ENCODE measurements at places on chromosomes 3 and 15.

GRCh38 chr3:193897288-193897687 is 238.7 kb upstream of the HES1 start:
- DNase-seq: no peak

DNA sequence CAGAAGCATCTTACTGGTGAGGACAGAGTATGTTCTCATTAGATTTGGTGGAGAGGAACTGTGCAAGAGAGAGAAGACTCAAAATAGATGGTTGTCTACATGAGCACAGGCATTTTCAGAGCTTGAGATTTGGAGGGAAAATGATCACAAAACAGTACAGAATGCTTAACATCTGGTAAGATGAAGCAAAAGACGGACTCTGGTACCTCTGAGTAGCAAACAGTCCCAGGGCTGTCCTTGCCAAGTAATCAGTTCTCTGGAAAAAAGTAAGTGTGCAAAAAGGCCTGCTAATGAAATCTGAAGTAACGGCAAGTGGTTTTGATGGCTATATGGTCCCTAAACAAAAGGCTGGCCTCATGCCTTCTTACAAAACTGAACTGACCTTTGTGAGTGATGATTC is 414.2 kb downstream of the CNTN4 start:
- no peak for DNase-seq

GRCh38 chr3:8320711-8321458 is 180.7 kb upstream of the LMCD1 start:
- DNase-seq: no peak

DNA sequence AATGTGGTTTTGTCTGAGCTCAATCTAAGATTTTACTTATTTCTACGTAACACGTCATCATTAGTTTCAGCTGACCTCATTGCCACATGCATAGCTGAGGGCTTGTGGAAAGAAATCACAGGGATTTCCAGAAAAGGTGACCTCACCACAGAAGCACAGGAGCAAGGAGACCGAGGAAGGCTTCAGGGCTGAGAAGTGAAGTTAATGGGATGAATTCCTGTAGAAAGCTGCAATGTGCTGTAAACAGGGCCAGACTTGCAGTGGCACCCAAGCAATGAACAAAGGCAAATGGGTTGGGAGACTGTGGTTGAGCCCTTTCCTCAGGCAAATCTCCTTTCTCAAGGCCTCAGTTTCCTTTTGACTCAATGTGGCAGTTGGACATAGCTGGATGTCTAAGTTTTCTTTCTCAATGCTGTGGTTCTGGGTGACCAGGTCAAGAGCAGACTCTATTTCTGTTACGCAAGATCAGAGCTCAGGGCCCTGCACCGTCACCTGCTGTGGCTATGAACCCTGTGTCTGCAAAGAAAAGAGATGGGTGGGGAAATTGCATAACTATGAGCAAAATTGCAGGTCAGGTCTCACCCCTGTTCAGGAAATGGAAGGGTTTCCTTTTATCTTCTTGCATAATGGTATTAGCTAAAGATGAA is 252.2 kb upstream of the TBL1XR1 start:
- no peak for DNase-seq

GRCh38 chr3:50617096-50617791 is at the start of gene MAPKAPK3:
Gene MAPKAPK3, plus strand, starts transcription at chr3:50617151. Its CDS starts 415 bp downstream, at chr3:50617566.
- DNase-seq: no peak

- DNase-seq: no peak
Measured at GRCh38 chr15:78023081-78023665, 54.3 kb downstream of the TBC1D2B start.

- no peak for DNase-seq
Measured at GRCh38 chr3:179943117-179943880, 93.4 kb downstream of the PEX5L start.

DNA sequence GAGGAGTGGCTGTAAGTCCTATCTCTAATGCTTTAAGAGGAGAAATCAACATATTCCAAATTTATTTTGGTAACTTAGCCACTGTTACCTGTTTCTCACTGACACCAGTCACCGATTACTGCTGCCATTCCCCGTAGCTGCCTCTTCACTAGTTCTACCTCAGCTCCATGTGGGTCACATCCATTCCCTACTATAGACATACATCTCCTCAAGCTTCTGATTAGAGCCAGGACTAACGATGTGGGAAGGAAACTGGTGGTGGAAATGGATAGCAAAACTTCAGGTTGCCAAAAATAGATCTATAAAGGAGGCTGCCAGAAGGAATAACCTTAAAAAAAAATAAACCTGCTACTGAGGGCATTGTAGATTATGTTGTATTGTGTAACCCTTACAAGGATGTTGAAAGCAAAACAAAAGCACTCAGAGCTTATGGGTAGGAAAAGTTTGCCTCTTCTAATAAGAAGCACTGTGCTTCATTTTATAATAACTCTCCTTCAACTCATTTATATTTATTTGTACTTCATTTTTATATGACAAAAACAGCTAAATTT is 56.0 kb downstream of the KAT2B start:
- no peak for DNase-seq

DNA sequence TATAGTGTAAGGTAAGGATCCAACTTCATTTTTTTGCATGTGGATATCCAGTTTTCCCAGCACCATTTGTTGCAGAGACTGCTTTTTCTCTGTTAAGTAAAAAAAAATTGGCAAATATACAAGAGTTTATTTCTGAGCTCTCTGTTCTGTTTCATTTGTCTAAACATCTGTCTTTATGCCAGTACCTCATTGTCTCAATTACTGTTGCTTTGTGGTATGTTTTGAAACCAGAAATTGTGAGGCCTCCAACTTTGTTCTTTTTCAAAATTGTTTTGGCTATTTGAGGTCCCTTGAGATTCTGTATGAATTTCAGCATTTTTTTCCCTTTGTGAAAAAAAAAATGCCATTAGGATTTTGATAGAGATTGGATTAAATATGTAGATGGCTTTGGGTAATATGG is 150.5 kb downstream of the MINAR1 start:
- no peak for DNase-seq

GRCh38 chr3:123688241-123688747 is 103.4 kb upstream of the HACD2 start:
- DNase-seq: no peak

DNA sequence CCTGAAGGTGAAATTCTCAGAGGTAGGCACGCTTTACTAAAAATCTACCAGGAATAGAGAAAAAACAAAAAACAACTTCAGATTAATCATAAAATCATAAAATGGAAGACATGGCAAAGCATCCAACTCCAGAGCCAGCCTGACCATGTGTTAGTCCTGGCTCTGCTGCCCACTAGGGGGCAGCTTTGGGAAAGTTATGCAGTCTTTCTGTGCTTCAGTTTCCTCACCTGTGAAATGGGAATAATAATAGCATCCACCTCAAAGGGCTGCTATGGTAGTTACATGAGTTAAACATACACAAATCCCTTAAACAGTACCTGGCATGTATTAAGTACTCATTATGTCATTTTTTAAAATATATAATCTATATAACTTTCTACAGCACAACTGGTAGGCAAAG is 52.3 kb downstream of the WNT5A start:
- no peak for DNase-seq

GRCh38 chr3:154458560-154458959 is 28.6 kb upstream of the GPR149 start:
- DNase-seq: no peak

GRCh38 chr3:146653978-146654377 is 48.8 kb upstream of the PLSCR5 start:
- no peak for DNase-seq

- no peak for DNase-seq
Measured at GRCh38 chr3:140186421-140186920, 251.5 kb downstream of the CLSTN2 start.

DNA sequence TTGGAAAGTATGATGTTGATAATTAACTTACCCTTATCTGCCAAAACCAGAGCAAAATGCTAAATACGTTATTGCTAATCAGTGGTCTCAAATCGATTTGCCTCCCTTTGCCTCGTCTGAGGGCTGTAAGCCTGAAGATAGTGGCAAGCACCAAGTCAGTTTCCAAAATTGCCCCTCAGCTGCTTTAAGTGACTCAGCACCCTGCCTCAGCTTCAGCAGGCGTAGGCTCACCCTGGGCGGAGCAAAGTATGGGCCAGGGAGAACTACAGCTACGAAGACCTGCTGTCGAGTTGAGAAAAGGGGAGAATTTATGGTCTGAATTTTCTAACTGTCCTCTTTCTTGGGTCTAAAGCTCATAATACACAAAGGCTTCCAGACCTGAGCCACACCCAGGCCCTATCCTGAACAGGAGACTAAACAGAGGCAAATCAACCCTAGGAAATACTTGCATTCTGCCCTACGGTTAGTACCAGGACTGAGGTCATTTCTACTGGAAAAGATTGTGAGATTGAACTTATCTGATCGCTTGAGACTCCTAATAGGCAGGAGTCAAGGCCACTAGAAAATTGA is 59.7 kb downstream of the DCUN1D1 start:
- DNase-seq: no peak

DNA sequence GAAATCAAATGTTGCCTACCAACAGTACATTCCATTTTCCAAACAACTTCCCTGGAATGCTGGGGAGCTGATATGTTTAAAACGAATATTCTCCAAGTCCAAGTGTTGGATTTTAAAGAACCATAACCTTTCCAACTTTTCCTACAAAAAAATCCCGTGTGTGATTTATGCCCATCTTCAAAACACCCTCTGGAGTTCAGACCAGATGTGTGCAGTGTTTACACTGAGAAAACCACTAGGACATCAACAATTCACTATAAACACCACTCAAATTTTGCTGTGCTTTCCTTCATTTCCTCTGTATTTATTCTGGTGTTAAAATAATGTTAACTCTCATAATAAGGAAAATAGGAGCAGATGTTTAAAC is 2.4 kb downstream of the VGLL4 start:
- no peak for DNase-seq

- no peak for DNase-seq
Measured at GRCh38 chr3:45923755-45924154, 19.5 kb upstream of the CXCR6 start.

GRCh38 chr3:11384074-11384473 is 111.9 kb downstream of the ATG7 start:
- no peak for DNase-seq

GRCh38 chr3:154131830-154132229 is 10.6 kb downstream of the ARHGEF26 start:
- DNase-seq: no peak

- DNase-seq: no peak
Measured at GRCh38 chr3:4589475-4590097, 96.4 kb downstream of the ITPR1 start.

DNA sequence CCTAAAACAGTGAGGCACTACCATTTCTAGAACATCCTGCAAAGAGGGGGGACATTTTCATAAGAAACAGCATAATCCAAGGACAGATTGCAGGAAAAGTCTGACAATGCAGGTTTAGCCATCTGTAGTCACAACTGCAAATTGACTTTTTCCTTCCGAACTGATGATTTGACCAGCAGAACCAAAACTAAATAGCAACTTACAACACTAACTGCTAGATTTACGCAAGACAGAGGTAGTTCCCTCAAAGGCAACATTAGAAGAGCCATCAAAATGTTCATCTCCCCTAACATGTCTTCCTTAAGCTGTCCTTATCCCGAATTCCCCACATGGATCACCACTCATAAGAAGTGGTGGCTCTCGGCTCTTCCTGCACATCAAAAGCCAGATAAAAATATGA is 129.6 kb downstream of the GADL1 start:
- DNase-seq: no peak
